Hematopoietic multipotent progenitor cell treated with erythropoietin and hydrocortisone succinate and interleukin-3 and kit ligand, for 4 days (in vitro differentiated cells): ENCODE measurements at places on chromosomes 4 and X.

DNA sequence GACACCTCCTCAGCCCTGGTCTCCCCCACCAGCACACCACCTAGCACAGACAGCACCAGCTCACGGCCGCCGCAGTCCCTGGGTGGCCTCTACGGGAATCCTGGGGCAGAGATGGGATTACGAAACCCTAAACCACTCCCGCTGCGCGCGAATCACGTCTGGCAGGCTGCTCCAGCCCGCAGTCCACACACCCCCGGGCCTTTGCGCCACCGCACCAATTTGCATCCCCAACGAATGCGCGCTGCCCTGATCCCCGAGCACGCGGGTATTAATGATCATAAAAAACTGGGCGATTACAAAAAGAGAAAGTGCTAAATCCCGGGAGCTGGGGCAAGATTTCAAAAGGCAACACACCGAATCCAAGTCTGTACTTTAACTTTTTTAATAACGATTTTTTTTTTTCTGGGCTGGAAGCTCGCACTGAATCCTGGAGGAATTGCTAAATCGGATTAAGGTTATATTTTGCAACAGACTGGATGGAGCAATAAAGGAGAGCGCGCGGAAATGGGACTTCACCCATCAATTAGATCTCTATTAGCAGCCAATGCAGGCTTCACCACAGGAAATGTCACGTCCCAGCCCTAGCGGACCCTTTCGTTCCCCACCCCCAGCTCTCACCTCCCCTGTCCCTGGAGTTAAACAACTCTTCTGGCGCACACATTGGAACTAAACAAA lies 69.8 kb upstream of the TMEM33 start:
- no peak for DNase-seq

DNA sequence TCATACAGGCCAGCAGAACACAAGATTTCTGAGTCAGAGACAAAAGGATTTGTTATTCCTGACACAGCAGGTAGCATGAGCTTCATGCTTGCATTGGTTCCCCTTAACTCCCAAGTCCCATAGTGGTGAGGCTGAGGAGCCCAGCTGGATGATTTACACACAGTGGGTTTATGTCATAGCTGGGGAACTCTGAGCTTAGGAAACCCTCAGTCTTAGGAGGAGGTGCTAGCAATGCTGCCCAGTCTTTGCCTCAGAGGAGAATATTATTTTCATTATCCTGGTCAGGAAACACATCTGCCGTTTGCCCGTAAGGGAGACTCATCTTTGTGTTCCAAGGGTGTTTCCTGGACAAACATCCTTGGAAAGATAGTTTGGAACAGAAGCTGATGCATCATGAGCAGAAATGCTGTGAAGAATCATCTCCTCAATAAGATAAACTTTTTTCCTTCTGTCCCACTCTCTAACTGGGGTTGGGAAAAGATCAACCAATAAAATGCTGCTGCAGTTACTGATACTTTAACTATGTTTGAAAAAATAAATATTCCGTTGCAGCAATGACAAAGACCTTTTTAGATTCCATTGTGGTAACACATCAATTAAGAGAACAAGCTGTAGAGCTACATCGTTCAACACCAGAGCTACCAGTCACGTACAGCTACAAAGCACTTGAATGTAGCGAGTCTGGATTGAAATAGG lies 146.8 kb downstream of the DCLK2 start:
- no peak for DNase-seq

DNA sequence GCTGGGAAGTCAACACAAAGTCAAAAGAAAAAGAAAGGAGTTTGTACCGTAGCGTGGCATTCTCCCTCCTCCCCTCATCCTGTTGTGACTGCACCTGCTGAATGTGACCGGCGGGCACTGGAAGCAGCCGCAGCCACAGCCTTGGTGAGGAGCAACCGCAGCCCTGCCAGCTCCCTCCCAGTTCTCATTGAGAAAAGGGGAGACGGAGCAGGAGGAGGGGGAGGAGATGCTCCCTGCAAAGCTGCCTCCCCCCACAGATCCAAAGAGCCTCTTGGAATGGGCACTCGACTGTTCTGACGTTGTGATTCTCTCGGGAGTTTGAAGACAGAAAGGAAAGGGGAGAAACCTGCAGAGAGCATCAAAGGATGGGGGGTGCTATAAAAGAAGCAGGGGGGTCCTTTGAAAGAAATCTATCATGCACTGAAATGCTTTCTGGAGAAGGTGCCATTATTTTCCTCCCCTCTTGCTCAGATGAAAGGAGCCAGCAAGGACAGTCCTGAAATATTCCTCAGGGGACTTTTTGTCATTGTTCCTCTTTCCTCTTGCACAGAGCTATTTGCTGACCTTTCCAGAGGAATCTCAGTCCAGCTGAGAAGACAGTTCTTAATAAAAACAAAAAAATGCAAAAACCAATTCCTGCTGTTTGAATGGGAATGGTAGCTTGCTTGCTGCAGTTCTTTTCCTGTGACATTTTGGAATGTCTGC lies 429.7 kb downstream of the MAPK10 start:
- DNase-seq, result peak; percentile 43

- DNase-seq, result no peak
Measured at GRCh38 chr4:85029453-85029852, 63.0 kb upstream of the WDFY3 start.

GRCh38 chrX:139484591-139484990 lies 45.9 kb upstream of the F9 start:
- no peak for DNase-seq

GRCh38 chr4:68368691-68369131 lies 18.8 kb upstream of the YTHDC1 start:
- DNase-seq, result peak; percentile 30

DNA sequence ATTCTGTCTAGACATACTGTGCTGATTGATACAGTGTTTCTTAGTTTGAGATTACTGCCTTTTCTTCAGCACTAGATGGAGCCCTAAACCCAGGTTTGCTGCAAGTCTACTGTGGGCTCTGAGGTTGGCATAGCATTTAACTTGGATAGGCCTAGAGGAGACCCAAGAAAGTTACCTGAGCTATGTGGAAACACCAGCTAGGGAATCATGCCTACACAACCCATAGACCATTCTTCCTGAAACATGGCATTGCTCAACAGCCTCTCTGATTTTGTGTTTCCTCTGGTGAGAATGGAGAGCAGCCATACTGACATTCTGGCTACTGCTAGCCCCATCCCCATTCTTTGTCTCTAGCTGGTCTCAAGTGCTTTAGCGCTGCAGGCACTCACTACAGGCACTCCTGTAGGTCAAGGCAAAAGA lies 287.7 kb upstream of the PCDH18 start:
- peak; percentile 58 for DNase-seq

- no peak for DNase-seq
Measured at GRCh38 chr4:113997206-113997605, 17.8 kb upstream of the ARSJ start.

DNA sequence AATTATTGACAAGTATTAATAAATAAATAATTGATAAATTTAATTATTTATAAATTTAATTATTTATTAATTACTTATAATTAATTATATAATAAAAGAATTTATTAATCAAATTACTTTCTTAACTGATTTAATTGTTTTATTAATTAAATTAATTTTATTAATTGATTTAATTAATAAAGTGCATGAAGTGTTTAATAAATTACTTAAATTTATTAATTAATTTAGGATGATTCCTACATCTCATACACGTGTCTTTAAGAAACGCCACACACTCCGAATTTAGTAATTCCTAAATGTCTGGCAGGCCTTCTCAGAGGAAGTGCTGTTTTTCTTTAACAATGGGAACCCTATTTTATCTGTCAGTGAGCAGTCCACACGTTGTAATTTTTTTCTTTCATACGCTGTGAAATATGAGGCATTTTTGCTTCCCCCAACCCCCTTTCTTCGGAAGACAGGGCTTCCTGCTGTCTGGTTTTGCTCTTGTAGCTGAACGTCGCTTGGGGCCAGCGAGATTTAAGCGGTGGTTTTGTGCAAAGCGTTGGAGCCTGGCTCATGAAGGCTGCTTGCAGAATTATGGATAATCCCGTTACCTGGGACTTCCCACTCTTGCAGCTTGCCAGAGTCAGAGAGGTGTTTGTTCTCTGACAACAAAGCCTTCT lies 46.8 kb downstream of the CRLF2 start:
- peak; percentile 90 for DNase-seq

DNA sequence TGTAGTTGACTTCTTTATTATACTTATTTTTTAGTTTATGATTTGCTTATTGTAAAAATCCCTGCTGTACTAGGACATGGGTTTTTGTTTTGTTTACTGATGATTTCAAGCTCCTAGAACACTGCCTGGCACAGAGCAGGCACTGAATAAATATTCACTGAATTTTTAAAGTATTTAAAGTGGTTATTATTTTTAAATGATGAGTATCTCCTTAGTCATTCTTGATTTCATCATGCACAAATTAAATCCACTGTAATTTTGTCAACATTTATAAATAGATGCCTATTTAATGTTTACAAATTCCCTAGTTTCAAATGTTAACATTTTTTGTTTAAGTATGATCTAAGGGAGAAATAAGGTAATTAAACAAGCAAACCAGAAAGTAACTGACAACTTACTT lies 367.9 kb upstream of the SLIT2 start:
- DNase-seq, result no peak

DNA sequence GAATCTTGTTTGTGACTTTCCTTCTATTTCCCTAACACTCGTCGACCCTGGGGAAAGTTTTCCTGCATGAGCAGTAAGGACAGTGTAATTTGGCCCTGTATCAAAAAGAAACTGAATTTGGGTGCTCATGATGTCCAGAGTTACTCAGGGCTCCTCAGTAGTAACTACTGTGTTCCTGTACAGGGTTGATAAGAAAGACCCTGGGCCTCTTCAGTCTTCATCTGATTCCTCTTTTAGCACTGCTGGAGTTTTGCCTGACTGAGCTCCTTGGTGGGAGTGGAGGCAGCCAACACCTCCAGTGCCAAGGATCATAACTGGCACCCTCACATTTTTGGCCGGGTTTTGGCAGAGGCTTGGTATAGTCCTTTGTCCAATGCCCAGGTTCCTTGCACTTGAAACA lies 7.1 kb upstream of the AREG start:
- DNase-seq, result peak; percentile 62

DNA sequence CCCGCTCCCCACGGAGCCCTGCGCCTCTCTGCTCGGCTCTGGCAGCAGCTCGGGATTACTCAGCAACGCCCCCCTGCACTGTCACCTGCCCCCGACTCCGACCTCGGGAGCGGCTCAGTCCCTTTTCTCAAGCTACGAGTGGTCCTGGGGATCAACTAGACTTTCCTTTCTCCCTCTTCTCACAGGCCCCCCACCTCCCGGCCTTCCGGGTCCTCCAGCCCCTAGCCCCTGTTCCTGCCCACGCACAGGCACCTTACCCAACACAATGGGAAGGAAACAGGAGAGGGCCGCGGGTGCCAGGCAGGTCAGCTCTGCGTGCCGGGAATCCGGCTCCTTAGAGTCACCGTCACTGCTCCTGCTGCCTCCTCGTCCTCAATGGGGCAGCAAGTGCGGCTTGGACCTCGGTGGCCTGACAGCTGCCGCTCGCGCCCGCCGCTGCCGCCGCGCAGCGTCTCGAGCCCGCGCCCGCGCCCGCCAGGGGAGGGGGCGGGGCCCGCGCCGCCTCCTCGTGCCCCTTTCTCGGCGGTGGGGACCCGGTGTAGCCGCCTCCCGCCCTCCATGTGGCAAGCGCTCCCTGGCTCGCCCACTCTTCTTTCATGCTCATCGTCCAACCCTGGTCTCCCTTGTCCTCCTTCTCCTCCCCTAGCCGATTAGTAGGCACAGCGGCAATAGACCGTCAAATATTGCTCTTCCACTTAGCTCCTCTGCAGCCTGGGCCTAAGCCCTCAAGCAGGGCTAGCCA lies at the start of gene RAB9B:
RAB9B (minus strand) TSS at position 455 of the 742 bp plus-strand sequence. CDS start 6,473 bp downstream, outside the sequence.
- DNase-seq, result peak; percentile 51

GRCh38 chr4:61661960-61662359 lies 461.8 kb downstream of the ADGRL3 start:
- no peak for DNase-seq

- DNase-seq, result no peak
Measured at GRCh38 chr4:5816101-5816500, 76.8 kb downstream of the CRMP1 start.

- no peak for DNase-seq
Measured at GRCh38 chrX:35023683-35024082, 81.1 kb downstream of the FAM47B start.

DNA sequence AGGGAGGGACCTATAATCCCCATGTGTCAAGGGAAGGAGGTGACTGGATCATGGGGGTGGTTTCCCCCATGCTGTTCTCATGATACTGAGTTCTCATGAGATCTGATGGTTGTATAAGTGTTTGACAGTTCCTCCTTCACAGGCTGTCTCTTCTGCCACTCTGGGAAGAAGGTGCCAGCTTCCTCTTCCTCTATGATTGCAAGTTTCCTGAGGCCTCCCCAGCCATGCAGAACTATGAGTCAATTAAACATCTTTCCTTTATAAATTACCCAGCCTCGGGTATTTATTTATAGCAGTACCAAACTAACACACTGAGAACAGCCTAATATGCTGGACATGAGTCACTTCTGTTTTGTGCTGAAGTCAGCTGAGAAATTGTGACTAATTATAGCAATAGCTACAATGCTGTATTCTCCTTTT lies 656.9 kb upstream of the CPEB2 start:
- peak; percentile 7 for DNase-seq

DNA sequence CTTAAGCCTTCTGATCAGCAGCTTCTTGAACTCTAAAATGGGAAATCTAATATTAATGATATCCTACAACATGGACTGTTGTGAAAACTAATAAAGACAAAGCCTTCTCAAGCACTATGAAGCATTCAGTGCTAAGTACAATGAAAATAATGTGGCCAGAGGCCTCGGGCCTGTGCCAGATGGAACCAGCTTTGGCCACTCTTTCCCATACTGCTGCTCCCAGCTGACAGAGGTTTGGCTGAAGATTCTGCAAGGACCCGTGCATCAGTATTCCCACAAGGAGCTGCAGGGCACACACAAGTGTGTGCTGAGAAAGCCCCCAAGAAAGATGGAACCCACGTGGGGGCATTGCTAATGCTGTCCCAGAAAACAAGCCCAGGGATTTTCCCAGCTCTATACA lies 60.5 kb upstream of the RPL34 start:
- DNase-seq, result no peak

- no peak for DNase-seq
Measured at GRCh38 chr4:3759236-3759635, 6.9 kb upstream of the ADRA2C start.

DNA sequence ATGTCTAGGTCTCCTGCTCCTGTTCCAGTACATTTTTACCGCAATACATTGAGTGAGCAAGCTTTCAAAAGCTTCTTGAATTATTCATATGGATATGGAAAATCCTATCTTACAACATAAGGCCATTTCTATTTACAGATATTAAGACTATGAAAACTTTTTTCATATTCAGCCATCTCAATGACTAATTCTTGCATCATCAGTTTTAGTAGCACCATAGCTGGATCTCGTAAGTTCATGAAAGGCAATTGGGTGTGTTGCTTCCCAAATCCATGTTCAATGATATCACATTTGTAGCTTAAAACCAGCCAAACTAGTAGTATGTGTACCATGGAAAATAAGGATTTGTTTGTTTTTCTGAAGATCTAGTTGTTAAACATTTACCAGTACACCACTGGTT lies 118.3 kb upstream of the GABRA2 start:
- no peak for DNase-seq
